Hematopoietic multipotent progenitor cell treated with erythropoietin and hydrocortisone succinate and interleukin-3 and kit ligand, for 15 days (in vitro differentiated cells): ENCODE measurements at places on chromosomes 6 and 20.

GRCh38 chr6:34570066-34570833 is 14.1 kb upstream of the SPDEF start:
- DNase-seq, result no peak

DNA sequence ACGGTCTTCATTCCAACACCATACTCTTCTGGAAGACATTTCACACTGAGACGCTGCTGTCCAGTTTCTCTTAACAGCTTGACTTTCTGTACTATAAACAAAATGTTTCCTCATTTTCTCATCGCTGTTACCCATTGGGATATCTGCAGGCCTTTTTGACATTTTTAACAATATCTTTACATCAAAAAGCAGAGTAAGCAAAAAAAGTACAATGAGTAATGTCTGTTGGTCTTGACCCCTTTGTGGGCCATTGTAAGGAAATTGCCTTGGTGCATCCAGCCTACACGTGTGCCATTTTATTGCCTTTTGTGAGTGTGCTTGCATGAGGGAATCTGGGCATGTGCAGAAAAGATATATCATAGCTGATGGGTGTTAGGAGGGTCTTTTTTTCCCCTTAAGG is 129.1 kb upstream of the MANEA start:
- no peak for DNase-seq

DNA sequence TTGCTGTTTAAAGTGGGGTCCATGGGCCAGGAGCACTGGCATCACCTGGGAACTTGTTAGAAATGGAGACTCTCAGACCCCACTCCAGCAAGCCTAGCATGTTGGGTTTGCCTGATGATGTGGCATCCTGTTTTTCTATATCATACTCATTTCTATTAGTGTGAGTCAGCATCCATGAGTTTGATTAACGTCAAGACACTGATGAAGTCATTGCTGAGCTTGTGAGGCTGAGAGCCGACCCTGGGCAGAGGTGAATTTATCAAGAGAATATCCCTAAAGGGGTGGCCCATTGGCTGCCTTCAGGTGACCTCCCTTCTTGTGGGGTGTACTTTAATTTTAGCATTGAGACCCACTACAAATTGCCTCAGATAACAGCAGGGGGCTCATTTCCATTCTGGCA is 43.4 kb upstream of the RNF144B start:
- no peak for DNase-seq

GRCh38 chr20:37406010-37406998 is 60.4 kb downstream of the SRC start:
- DNase-seq, result no peak

DNA sequence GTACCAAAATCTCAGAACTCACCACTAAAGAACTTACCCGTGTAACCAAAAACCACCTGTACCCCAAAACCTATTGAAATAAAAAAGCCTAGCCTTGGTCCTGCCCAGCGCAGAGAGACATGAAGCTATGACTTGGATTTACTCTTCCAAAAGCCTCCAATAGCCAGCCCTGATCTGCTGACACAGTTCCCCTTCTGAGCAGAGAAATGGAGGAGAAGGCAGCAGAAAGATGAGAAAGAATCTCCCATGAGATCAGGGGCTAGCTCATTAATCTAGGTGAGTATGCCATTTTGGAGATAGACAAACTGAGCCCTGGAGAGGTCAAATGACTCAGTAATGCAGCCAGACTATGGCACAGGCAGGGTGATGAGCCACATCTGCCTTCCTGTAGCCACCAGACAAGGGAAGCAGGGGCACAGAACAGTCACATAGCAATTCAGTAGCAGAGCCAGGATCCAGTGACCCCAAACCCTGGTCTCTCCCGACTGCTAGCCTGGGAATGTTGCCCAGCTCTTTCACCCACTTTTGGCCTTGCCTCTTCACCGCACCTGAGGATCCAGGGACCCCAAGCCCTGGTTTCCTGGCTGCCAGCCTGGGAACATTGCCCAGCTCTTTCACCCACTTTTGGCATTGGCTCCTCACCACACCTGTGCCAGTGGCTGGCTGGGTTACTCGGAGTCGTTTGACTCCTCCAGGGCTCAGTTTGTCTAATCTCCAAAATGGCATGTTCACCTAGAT is 7.2 kb upstream of the SDCBP2 start:
- no peak for DNase-seq

DNA sequence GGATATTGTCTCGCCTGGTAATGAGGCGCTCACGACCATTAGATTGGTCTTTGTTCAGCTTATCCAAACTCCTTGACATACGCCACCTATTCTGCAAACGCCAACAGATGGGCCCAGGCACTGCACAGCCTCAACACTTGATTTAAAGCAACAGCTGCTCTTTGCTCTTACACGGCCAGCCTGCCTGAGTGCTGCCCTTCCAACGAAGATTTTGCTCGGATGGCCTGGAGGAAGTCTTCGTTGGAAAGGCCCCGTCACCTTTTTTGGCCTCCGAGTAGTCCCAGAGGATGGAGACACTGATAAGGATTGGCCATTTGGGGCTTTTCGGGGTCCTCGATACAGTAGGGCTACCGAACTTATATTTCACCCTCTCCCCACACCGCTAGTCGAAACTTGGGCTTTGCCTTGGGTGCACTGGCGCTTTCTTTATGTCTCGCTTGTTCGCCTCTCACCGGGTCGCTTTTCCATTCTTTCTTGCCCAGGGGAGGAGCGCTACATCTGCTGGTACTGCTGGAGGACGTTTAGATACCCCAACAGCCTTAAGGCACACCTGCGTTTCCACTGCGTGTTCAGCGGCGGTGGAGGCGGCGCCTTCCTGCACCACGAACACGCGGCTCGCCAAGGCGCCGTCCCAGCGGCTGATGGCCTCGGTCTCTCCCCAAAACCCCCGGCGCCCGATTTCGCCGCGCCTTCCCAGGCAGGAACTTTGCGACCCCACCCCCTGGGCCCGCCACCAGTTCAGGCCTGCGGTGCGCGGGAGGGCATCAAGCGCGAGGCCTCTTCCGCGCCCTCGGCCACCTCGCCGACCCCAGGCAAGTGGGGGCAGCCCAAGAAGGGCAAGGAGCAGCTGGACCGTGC is 6.1 kb downstream of the PRDM13 start:
- DNase-seq, result no peak

GRCh38 chr20:46160661-46161060 is 42.5 kb downstream of the CD40 start:
- no peak for DNase-seq

GRCh38 chr20:34084227-34084923 is 27.7 kb downstream of the EIF2S2 start:
- DNase-seq, result no peak

- no peak for DNase-seq
Observed at GRCh38 chr6:80197474-80197873, 91.0 kb downstream of the BCKDHB start.

DNA sequence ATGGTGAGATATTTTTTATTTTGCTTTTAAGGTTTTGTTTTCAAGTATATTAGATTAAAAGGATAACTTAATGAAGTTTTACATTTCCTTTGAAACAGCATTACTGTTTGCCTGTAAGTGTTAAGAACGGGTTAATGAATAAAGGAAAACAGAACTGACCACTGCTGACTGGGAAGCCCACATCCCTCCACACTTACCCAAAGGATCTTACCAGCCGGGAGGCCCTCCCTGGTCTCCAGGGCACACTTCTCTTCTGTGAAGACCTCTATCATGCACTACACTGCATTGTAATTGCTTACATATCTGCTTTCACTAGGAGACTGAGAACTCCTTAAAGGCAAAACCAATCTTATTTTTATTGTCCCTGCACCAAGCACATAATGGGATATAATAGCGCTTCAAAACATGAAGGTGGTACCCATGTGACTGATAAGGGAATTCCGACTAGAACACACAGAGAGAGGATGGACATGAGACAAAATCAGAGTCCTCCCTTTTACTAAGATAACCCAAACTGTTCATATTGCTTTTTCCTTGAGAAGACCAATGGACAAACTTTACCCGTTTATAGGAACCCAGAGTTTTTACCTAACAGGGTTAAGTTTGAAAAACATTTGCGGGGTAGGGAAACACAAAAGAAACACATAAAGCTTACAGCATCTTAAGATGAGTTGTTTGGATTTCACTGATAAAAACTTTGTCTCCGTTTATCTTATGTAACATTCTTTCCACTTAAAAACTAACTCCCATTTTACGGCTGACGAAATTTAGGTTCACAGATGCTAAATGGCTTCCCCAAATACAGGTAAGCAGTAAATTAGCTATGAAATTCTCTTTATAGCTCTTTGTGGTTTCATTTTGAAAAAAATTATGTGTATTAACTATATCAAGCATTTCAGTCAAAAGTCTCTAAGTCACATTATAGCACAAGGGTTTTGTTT is 8.7 kb downstream of the EZR start:
- DNase-seq, result no peak

DNA sequence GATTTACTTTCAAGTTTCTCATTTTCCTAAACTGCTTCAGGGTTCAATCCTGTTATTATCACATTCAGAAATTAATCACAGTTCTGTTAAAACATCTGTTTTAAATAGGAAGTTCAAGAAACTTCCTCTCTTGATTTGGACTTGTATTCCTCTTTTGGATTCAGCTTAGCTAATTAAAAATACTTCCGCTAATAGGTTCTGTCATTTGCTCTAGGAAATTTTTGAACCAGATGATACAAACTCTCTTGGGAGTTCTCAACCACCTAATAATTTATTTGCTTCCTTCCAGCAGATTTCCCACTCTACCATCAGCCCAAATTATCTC is 15.9 kb upstream of the TMEM30A start:
- no peak for DNase-seq

DNA sequence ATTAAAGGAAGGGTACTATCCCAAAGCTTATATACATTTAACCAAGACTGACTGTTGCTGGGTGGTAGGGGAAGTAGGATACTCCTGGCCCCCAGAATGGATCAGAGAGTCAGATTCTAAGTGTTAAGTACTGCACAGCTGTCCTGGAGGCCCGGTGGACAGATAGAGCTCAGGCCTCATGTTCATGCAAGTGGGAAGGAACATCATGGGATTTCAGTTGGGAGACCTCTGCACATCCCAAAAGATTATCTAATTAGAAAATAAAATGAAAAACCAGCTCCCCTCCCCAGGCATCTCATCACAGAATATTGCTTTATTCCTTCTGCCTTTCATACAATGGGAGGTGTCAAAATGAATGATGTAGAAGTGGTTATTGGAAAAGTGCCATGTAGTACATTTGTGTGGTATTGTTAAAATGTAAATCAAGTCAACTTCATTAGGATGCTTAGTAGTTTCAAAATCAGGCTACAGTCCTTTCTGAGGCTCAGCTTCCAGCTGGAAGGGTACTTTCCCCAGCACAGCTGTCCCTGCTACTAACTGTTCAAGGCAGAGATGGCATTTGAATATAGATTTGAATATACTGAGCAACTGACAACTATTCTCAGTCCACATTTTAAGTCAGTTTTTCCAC is 82.9 kb downstream of the SLC35B3 start:
- no peak for DNase-seq

GRCh38 chr6:151034825-151035781 is 169.6 kb downstream of the MTHFD1L start:
- no peak for DNase-seq

DNA sequence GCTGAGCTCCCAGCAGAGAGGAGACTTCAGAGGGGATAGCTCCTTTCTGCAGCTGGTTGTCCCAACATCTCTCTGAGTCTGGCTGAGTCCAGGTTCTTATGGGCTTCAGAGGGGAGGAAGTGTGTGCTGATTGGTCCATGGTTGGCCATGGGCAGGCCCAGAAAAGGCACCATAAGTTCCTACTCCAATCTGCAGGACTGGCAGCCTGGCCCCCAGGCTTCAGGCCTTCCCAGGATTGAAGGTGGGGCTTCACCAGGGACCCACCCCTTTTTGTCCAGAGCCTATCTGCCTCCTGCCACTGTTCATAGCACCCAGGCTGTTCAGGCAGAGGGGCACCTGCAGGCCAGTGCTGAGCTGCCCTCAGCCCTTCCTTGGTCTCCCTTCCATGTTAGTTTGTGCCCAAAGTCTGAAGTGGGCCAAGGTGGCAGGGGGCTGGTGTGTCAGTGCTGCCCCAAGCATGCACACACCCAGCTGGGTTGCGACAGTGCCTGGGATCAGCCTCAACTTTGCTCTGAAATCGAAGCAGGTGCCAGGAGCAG is 21.6 kb upstream of the TOP1 start:
- no peak for DNase-seq

GRCh38 chr20:63154395-63154794 is 61.5 kb downstream of the YTHDF1 start:
- no peak for DNase-seq

DNA sequence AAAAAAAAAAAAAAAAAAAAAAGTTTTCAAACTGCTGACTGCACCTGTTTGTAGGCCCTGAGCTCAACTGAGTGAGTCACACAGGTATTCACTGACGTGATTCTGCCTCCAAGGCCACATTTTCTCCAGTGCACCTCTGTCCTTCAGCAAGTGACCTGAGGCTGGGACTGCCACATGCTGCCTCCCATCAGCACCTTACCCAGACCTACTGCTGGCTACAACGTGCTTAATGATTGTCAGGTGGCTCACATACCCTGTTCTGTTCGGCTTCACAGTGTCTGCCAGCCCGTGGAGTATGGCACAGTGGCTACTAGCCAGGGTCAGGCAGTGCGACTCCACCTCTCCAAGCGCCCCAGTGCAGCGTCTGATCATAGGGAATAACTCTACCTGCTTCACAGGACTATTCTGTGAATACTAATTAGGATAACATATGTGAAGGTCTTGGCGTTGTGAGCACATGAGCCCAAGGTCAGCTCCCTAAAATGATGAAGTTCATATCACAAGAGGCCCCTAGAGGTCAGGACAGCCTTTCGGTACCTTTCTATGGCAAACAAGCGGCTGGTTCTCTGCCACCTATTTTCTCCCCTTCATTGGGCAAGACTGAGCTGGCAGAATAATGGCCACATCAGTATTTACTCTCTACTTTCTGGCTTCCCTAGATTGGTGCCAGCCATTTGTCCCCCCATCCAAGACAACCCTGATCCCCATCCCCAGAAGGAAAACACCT is 28.1 kb downstream of the RIPOR3 start:
- DNase-seq, result peak; percentile 33
